ENCODE measurements at places on chromosomes 12 and 14.

GRCh38 chr14:80996049-80996901 is 40.9 kb downstream of the TSHR start:
- peak; percentile 47 for DNase-seq

- DNase-seq = no peak
Measured at GRCh38 chr12:1099158-1099557, 108.1 kb downstream of the ERC1 start.

DNA sequence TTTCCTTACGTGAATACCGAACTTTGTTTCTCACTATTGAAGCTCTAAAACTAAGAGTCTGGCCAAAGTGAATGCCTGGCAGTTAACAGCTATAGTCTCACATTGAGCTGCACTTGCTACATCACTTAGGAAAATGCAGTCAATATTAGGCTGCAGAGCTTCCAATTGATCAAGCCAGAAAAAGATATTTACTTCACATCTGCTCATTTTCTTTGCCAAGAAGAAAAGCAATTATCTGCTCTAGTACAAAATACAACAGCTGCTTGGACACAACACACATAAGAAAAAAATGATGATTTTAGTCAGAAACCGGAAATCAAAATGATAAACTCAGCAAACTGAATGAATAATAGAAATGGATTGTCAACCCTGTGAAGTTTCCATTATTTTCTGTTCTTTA is 45.4 kb downstream of the TMTC1 start:
- DNase-seq = no peak

DNA sequence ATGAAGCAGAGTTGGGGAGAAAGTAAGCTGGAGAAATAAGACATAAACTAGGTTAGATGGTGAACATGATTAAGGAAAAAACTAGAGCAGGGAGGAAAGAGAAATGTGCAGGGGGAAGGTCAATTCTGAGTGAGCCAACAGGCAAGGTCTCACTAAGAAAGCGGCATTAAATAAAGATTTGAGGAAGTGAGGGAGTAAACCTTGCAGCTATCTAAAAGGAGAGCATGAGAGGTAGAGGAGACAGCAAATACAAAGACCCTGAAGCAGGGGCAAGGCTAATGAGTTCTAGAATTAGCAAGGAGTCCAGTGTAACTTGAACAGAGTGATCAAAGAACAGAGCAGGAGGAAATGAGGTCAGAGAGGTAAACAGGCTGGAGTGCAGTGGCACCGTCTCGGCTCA is 4.4 kb upstream of the SOCS2 start:
- DNase-seq = no peak

GRCh38 chr12:44117337-44117736 is 281.5 kb downstream of the TMEM117 start:
- DNase-seq = no peak

DNA sequence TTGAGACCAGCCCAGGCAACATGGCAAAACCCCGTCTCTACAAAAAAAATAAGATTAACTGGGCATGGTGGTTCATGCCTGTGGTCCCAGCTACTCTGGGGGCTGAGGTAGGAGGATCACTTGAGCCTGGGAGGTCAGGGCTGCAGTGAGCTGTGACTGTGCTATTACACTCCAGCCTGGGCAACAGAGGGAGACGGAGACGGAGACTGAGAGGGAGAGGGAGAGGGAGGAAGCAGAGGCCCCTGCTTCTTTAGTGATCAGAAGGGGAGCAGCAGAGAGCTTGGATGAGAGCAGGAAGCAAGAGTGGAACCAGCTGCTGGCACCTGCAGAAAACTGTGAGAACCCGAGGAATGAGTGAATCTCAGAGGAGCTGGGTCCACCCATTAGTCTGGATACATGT is 45.9 kb downstream of the ISCA2 start:
- no peak for DNase-seq

- DNase-seq = peak; percentile 78
Measured at GRCh38 chr14:71320734-71321573, 413.7 kb downstream of the PCNX1 start.

GRCh38 chr12:120429368-120429767 is 8.5 kb upstream of the COX6A1 start:
- no peak for DNase-seq

Measured in right forelimb (tissue), 1 donor.